ENCODE measurements at places on chromosomes 6 and 20. TPM values are rescaled to one million over a fixed set of nuclear protein-coding genes. Genes with fewer than 3 reads are reported as not detected.

- peak; percentile 36 for DNase-seq
These were observed 936 bp downstream of the ZDHHC14 start for GRCh38 chr6:157381631-157382621.

DNA sequence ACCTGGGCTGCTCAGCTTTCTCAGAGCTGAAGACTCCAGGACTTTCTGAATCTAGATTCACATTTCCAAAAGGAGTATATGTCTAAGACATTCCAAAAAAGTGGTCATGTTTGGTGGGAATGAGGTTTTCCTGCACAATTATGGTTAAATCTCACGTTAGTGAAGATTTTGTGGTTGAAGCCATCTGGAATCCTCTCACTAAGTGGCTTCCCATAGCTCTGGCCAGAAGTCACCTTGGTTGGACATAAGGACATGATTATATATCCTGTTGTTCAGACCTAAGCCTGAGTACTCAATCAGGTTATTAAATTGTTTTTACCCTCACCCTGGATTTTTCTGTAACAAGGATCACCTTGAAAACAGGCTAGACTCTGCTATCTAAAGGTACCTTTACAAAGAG lies 176.1 kb upstream of the PLN start:
- DNase-seq, result no peak

GRCh38 chr20:4545526-4545925 lies 176.2 kb upstream of the PRND start:
- no peak for DNase-seq

DNA sequence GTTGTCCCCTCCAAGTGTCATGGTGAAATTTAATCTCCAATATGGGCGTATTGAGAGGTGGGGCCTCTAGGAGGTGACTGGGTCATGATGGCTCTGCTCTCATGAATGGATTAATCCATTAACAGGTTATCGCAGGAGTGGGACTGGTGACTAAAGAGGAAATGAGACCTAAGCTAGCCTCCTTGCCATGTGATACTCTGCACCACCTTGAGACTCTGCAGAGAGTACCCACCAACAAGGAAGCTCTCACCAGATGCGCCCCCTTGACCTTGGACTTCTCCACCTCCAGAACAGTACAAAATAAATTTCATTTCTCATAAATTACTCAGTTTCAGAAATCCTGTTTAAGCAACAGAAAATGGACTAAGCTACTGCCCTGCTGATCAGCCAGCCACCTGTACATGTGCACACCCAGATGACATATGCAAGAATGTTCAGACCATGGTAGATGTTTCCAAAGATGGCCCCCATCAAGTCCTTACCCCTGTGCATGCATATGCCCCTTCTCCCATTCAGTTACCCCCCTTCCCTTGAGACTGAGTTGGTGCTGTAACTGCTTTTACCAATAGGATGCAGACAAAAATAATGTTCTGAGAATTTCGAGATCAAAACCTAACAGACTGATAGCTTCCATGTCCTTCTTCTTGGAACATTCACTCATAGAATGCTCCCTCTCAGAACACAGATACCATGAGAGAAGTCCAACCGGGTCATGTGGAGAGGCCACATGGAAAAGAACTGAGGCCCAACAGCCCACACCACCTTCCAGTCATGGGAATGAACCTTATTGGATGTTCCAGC lies 28.4 kb downstream of the MAP3K5 start:
- no peak for DNase-seq

DNA sequence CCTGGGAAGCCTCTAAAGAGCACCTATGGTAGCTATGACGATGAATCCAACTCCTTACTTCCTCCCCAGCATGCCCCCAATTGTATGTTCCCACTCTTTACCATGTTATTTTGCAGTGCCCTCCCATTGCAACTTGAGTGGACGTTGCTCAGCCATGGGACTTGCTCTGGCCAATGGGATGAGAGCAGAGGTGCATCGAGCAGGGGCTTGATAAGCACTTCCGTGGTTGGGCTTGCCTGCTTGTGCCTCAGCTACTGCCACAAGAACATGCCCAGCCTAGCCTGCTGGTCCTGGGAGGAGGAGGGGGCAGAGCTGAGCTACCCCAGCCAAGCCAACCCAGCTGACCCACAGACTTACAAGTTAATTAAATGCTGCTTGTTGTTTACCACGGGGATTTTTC lies 71.1 kb upstream of the CTNNBL1 start:
- no peak for DNase-seq

DNA sequence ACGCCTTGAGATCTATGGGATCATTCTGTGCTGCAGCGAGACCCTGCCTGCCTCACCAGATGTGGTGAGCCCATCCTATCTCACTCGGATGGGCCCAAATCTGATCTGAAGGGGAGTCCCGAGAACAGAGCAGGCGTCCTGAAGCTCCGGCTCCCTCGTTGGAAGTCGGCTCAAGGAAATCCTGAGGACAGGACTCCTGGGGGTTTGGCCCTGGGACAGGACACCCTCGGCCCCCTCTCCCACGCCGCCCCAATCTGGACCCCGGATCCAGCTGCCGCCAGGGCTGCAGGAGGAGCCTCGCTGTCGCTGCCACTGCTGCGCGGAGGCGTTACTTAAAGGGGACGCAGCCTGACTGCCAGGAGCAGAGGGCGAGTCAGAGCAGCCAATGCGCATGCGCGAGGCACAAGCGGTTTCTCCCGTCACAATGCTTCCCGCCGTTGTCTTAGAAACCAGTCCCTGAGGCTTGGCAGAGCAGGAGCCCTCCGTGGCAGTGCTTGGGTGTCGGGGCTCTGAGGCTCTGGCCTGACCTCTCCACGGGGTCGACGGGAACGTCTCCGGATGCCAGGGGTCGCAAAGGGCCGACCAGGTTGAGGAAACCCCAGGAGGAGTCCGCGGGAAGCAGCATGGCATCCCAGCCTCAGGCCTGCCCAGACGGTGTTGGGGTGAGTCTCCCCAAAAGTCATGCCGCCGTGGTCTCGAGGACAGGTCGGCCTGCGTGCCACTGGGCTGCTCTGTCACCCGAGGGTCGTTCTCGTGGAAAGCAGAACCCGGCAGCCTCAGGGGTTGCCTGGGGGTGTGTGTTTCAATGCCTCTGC lies 1567.8 kb upstream of the DEFB115 start:
- DNase-seq, result no peak

- no peak for DNase-seq
These were observed 41.7 kb downstream of the PTCHD4 start for GRCh38 chr6:48069280-48069679.

DNA sequence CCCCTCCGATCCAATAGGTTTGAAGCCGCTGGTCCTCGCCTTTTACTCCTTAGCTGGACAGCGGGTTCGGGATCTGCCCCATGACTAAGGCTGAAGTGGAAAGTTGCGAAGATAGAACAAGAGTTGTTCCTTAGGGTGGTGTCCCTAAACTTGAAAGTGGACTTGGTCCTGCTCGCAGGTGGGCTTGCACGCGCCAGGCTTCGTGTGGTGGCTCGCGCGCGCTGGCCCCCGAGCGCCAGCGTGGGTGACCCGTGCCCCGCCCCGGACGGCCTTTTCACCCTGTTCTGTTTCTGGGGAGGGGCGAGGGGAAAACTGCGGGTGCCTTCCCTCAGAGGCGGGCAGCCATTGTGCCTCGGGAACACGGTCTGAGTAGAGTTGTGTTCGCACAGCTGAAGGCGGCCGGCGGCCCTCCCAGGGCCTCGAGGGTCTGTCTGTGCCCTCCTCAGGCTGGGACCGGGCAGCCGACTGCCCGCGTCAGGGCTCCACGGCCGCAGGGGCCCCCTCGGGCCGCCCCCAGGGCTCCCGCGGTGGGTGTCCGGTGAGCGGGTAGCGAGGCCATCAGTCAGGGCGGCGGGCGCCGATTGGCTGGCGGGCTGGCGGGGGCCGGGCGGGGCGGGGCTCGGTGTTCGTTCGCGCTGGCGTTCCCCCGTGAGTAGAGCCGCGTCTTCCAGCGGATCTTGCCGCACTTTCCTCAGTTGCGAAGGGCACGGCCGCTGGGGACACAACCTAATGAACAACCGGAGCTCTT lies 33.0 kb downstream of the RREB1 start:
- peak; percentile 92 for DNase-seq

Gene ZSCAN31
- 10.9 TPM for total RNA-seq

Gene BMP7
- not detected for total RNA-seq

Gene GPR6
- total RNA-seq, result not detected

Gene C20orf144
- not detected for total RNA-seq

Gene MYH7B
- total RNA-seq, result 2.3 TPM

Gene PGBD1
- 1.3 TPM for total RNA-seq

Gene RFX6
- total RNA-seq, result not detected
